ENCODE measurements at places on chromosomes 12 and 14.

DNA sequence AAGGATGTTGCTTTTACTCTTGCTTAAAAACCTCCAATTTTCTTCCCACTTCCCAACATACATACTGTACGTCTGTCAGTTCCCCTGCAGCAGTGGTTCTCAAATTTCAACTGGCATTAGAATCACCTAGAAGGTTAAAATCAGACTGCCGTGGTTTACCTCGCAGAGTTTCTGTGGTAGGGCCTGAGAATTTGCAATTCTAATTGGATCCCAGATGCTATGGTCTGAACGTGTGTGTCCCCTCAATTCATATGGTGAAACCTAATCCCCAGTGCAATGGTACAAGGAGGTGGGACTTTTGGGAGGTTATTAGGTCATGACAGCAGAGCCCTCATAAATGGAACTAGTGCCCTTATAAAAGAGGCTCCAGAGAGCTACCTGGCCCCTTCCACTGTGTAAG, 226.9 kb downstream of the CRADD start:
- DNase-seq, result no peak

- no peak for DNase-seq
Observed at GRCh38 chr12:104263580-104264358, 39.8 kb upstream of the EID3 start.

DNA sequence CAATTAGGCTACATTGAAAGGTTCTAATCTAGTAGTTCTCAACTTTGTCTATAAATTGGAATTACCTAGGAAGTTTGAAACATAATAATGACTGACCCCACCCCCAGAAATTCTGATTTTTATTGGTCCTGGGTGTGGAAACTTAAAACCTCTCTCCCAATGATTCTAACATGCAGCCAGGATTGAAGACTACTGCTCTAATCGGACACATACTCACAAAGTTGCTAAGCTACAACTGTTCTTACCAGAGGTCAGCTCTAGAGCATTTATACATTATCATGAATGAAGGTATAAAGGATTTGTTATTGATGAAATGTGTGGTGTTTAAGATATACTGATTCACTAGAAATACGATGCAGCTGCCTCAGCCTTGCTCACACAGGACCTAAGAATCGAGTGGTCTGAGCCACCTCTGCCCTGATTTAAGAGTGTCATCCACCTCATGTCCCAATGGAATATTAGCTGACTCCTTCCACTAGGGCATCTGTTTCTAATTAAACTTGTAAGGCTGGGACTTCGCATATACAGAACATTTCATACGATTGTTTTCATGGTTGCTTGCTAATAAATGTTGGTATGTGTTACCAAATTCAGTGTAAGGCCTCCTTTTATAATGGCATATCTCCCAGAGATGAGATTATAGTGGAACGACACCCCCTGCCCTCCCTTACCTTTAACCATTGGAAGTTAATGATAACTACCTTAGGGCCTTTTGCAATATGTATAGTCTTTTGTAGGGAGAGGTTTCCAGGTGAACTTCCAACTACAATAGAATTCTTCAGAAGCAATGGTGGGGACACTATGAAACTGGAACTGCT, 410.8 kb upstream of the PDE3A start:
- DNase-seq, result no peak

GRCh38 chr12:6533653-6533922, 729 bp upstream of the GAPDH start:
- no peak for DNase-seq

- no peak for DNase-seq
Observed at GRCh38 chr14:25042362-25043299, 7.3 kb downstream of the STXBP6 start.

- no peak for DNase-seq
Observed at GRCh38 chr12:111455448-111456320, 50.0 kb downstream of the SH2B3 start.

GRCh38 chr12:2673966-2674810, 120.6 kb upstream of the FKBP4 start:
- DNase-seq, result no peak

DNA sequence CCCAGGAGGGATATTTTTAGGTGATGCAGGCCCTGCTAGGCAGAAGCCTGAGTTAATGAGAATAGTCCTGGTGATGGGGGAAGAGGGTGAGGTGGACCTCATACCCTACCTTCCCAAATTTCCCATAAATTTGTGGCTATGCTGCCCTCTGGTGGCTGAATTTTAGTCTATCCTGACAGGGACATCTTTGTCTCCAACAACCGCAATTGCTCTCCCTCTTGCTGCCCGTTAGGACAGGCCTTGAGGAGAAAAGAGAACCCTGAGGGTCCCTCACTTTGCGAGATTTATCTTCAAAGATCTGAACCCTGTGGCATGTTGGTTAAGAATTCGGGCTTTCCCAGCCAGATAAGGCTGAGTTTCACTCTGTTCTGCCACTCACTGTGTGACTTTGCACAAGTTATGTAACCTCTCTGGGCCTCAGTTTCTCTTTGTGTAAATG, 9.8 kb upstream of the ZNF385A start:
- DNase-seq, result no peak

GRCh38 chr14:53019406-53019805, 68.6 kb upstream of the FERMT2 start:
- DNase-seq, result no peak

DNA sequence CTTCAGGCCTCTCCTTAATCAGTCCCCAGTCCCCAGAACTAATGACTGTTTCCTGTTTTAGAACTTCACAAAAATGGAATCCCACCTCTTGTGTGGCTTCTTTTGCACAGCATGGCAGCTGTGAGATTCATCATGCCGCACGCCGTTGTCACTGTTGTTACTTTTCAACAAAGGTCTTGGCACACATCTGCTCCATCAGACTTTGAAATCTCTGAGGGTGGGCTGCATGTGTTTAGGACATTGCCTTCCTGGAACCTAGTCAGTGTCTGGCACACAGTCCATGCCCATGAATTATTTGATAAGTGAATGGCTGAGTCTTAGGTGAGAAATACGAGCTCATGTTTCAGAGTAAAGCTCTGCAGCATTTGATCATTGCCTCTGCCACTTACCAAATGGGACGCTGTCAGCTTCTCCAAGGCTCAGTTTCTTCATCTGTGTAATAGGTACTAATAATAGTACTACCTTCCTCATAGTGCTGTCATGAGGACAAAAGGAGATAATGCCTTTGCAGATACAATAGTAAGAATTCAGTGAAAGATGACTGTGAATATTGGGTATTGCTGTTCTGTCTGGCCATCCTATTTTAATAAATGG, 90.4 kb downstream of the SRRM4 start:
- no peak for DNase-seq

- DNase-seq, result no peak
Observed at GRCh38 chr12:72207079-72207478, 65.1 kb upstream of the TRHDE start.

DNA sequence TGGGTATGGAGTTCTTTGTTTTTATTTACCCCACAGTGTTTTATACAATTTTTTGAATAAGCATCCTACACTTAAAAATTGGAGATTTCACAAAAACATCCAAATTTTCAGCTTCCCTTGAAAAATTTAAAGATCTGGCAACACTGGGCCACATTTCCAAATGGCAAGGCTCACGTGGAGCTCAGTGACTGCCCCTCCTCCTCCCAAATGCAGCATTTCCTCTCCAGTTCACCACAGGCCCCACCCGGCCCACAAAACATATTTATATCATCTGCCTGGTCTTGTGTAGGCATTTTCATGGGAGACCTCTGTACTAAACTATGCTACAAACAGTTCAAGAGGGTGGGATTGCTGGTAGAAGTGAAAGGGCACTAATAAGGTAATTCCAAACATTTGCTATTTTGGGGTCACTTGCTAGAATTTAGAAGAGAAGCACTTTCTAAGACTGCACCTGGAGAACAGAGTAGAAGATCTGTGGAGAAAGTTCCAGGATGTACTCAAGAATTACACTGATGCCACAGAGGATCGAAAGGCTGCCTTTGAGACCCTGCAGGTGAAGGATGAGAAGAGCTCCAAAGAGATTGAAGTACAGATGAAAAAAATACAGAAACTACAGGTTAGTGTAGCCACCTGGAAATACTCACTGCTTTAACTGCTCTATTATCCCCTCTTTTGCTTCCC, 7.3 kb downstream of the FKBP11 start:
- DNase-seq, result no peak

DNA sequence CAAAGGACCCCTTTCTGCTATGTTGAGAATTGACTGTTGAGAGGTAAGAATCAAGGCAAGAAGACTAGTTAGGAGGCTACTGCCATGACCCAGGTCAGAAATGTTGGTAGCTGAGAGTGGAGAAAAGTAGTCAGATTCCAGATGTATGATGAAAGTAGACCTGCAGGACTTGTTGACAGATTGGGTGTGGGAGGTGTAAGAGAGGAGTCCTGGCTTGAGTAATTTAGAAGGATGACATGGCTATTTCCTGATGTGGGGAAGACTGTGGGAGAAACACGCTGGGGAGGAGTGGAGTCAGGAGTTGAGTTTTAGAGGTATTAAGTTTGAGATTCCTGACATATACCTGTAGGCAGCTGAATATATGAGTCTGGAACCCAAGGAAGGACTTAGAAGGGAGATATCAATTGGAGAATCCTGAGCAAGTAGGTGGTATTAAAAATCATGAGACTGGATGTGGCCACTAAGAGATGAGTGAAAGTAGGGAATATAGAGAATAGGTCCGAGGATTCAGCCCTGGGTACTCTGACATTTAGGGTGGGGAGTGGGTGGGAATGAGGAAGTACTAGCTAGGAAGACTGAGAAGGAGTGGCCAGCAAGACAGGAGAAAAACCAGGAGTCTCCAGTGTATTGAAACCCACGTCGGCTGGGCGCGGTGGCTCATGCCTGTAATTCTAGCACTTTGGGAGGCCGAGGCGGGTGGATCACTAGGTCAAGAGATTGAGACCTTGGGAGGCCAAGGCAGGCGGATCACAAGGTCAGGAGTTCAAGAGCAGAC, 12.6 kb upstream of the DDX47 start:
- DNase-seq, result no peak

DNA sequence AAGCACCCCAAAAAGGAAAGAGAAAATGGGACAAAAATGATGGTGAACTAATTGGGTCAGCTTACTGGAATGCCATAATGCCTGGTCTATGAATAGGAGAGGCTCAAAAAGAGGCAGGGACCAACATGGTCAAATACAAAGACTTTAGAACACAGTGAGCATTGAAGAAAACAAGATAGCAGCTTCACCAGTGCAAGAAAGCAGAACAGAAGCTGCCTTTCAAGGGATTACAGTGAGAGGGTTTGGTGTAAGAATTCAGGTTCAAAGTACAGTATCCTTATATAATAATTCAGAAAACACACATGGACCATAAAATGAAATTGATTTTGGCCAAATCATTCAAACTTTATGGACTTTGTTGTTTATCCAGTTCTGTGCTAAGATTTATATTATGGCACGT, 162.1 kb downstream of the NAV3 start:
- DNase-seq, result no peak

GRCh38 chr12:52582486-52582885, 8.8 kb upstream of the KRT74 start:
- no peak for DNase-seq

DNA sequence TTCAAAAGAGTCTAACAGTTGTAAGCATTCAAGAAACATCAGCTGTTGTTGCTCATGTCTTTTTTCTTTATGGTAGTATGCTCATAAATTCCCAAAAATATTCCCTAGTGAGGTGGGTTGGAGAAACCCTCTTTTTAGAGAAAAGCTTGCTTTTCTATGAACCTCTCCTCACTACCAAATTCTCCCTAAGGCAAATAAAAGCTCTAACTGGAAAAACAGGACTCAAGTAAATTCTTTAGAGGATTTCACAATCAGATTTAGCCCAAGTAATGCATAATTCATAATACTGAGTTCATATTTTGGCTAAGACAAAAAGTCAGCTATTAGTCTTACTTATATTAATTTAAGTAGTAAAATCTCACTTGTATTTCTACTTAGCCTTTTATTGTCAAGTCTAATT, 59.1 kb downstream of the DIO2 start:
- no peak for DNase-seq

DNA sequence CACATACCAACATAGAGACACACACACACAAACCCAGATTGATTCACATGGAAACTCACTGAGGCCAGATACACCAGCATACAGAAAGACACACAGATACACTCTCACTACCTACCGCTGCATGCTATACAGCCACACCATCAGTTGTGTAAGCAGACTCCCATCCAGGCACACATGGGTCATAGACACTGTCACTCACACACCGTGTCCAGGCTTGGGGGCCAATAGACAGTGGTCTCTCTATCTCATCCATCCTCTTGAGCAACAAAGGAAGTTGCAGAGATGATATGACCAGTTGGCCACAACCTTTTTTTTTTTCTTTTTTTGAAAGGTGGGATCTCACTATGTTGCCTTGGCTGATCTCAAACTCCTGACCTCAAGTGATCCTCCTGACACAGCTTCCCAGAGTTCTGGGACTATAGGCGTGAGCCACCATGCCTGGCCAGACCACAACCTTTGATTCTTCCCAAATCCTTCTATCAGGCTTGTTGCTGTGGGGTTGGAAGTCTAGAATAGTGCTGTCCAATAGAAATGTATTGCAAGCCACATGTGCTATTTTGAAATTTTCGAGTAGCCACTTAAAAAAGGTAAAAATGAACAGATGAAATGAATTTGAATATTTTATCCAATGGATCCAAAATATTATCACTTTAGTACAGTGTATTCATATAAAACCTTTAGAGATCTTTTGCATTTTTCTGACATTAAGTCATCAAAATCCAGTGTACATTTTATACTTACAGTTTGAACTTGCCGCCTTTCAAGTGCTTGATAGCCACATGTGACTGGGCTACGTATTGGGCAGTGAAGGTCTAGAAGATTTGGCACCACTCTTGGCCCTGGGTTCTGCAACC, 7.4 kb downstream of the LRP1-AS start:
- no peak for DNase-seq

DNA sequence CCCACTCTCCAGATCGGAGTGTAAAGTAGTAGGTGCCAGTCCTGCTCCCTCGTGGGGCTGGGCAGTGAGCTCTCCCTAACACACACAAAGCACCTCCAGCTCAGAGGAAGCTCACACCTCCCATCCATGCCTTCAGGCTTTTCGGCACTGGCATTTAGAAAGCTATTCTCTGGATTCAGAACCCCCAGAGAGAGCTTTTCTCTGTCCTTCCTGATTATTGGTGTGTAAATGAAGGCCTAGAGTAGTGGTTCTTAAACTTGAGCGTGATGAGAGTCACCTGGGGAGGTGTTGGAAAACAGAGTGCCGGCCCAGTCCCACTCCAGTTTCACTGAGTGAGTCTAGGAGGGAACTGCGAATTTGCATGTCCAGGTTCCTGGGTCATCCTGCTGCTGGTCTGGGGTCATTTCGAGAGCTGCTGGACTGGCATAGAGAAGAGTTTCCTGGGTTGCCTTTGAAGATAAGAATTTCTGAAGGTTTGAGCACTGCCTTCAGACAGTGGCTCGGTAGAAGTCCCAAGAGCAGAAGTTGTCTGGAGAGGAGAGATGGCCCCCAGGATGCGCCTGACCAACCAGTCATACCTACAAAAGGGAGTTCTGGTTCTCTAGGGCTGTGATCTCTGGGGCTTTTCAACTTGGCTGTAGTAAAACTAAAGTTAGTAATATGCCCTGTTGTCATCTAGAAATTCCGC, 15.1 kb downstream of the CD9 start:
- no peak for DNase-seq

DNA sequence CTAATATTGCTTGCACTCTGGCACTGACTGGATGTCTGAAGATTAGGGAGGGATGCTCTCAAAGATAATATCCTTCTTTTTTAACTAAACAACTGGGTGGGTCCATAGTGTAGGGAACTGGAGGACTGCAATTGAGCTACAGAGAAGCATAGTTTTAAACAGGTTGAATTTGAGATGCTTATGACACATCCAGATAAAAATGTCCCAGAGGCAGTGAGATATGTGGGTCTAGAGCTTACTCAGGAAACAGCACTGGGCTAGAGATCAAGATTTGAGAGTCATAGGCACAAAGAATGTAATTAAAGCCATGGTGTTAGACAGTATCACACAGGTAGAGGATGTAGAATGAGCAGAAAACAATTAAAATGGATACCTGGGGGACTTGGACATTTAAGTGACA, 198.4 kb downstream of the NELL2 start:
- DNase-seq, result no peak
